Activated CD4-positive, CD25-positive, alpha-beta regulatory T cell treated with anti-CD3 and anti-CD28 coated beads, Interleukin-2, amount 50 U/mL, for 16 hours (primary cell): ENCODE measurements at places on chromosomes 4 and X.

DNA sequence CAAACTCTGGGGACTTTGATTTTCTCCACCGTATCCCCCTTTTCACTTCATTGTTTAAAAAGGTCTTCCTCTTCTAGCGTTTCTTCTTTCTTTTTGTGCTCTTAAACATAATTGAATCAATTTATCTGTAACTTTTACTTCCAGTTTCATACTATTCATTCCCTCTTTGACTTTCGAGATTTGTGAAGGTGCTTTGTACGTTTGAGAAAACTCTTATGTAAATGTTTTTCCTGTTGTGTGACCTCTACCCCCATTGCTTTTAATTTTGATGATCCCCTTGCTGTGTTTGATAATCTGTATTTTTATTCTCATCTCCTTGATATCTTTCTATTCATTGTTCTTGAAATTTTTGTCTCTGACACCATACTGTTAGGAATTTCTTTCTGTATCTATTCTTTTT, 4.8 kb downstream of the USP38 start:
- no peak for DNase-seq

- DNase-seq, result no peak
These were observed 82.0 kb downstream of the PLS3 start for GRCh38 chrX:115642895-115643530.

DNA sequence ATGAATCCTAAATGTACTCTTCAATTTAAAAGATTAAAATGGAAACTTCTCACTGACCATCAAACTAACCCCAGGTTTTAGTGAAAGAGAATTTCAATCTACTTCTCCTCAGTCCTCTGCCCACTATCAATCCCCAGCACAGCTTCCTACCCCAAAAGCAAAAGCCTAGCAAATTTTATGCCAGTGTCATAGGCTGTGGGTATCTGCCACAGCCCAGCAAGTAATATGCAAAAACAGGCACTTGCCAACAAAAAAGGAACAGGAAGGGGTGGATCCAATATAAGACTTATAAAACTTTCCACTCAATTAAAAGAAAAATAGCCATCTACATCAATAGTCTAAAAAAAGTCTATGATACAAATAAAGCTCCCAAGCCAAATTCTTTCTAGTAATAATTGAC, 22.3 kb downstream of the CAMK2D start:
- no peak for DNase-seq

- no peak for DNase-seq
These were observed 470.0 kb upstream of the INTU start for GRCh38 chr4:127162741-127163140.

DNA sequence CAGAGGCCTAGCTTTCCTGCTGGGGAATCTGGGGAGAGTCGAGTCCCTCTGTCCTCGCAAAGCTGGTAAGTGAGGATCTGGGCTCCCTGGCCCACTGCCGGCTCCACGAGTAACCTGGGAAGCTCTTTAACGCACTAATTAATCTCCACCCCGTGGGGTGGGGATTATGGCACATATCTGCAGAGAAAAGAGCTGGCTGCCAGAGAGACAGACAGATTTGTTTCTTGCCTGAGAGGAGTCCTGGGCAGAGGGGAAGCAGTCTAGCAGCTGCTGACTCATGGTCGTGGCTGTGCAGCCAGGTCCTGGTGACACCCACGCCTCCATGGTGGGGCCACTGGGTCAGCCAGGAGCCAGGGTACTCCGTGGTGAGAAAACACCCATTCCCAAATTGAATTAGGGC, 14.0 kb downstream of the SORCS2 start:
- DNase-seq, result no peak

GRCh38 chrX:107484002-107484726, 34.7 kb downstream of the FRMPD3 start:
- DNase-seq, result no peak

DNA sequence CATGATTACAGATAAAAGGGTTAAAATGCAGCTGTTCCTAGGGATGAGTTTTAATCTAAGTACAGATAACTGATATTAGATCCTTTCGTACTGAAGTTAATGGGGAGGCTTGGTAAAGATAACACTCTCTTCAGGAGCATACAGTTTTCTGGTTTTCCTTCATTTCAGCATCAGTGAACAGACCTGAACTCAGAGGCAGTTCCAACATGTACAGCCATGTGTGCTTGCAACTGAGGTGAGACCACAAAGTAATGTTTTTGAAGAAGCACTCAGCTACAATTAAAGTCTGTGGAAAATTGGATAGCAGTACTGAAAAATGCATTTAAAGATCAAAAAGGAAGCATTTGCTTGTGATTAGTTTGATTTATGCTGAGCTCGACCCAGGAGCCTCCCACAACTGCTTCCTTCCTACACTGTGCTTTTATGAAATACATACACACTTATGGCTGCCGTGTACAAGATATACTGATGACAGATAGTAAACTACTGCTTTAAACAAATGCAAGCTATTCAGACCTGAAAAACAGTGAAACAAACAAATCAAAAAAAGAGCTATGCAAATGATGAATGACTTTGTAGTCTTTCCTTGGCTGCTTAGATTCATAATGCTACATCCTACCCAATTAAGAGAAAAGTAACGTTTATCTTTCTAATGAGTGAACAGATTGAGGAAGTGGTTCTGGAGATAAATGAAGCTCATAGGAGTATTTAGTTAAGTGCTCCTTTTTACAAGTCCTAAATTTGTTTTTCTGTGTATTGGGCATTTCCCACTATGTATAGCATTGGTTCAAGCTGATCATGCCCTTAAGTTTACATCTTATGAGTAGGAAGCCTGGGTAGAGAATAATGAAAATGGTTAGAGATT, 68.4 kb downstream of the PDLIM5 start:
- DNase-seq, result no peak

- no peak for DNase-seq
These were observed 6.7 kb upstream of the RUFY3 start for GRCh38 chr4:70715097-70715496.

DNA sequence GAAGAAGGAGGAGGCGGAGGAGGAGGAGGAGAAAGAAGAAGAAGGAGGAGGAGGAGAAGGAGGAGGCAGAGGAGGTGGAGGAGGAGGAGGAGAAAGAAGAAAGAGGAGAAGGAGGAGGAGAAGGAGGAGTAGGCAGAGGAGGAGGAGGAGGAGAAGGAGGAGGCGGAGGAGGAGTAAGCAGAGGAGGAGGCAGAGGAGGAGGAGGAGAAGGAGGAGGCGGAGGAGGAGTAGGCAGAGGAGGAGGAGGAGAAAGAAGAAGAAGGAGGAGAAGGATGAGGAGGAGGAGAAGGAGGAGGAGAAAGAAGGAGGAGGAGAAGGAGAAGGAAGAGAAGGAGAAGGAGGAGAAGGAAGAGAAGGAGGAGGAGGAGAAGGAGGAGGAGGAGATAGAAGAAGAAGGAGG, 19.9 kb downstream of the MRFAP1 start:
- DNase-seq, result no peak

DNA sequence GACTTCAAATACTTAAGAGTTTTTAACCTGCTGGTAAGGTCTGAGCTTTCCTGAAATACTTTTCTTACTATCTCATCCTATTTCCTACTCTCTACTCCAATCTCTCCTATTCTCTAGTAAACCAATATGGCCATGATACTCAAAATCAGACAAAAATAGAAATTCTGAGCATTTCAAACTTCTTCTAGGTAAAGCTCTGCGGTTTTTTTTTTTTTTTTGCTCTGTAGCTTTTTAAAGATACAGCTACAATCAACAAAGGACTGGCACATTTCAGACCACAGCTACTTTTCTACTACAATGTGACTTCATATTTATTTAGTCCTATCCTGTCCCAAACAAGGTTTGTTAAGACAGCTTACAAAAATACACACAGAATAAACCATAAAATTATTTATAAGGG, 31.1 kb downstream of the MAML3 start:
- DNase-seq, result no peak

DNA sequence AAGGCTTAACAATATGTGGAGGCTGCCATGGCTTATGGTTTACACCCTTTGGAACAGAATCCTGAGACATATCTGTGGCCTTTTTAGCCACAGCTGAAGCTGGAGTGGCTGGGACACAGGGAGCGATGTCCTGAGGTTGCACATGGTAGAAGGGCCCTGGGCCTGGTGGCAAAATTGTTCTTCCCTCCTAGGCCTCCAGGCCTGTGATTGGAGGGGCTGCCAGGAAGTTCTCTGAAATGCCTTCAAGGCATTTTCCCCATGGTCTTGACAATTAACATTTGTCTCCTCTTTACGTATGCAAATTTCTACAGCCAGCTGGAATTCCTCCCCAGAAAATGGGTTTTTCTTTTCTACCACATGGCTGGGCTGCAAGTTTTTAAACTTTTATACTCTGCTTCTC, 39.1 kb upstream of the MAGEA8 start:
- DNase-seq, result no peak

DNA sequence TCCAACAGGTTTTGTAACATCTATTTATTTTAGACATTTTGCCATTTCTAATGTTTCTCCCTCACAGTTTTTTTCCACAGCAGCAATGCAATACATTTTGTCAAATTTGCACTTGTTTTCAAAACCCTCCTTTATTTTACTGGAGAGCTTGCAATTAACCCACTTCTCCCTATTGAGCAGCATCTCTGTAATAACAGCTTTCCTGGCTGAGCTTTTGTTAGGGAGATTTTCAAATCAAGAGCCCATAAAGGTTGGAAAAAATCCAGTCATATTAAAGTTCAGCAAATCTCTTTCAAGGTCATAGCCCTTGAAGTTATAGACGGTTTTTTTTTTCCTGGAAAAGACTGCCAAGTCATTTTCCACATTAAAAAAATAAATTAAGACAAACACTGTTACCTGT, 450.6 kb upstream of the TENM3 start:
- DNase-seq, result no peak

- DNase-seq, result no peak
These were observed 43.5 kb upstream of the PDE5A start for GRCh38 chr4:119672086-119672485.

GRCh38 chr4:169690787-169691186, 67.0 kb downstream of the HPF1 start:
- DNase-seq, result no peak

DNA sequence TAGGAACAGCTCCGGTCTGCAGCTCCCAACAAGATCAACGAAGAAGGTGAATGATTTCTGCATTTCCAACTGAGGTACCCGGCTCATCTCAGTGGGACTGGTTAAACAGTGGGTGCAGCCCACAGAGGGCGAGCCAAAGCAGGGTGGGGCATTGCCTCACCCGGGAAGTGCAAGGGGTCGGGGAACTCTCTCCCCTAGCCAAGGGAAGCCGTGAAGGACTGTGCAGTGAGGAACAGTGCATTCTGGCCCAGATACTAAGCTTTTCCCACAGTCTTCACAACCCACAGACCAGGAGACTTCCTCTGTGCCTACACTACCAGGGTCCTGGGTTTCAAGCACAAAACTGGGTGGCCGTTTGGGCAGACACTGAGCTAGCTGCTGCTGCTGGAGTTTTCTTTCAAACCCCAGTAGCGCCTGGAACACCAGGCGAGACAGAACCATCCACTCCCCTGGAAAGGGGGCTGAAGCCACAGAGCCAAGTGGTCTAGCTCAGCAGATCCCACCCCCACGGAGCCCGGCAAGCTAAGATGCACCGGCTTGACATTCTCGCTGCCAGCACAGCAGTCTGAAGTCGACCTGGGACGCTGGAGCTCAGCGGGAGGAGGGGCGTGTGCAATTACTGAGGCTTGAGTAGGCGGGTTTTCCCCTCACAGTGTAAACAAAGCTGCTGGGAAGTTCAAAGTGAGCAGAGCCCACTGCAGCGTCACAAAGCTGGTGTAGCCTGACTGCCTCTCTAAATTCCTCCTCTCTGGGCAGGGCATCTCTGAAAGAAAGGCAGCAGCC, 84.6 kb downstream of the THOC2 start:
- no peak for DNase-seq

DNA sequence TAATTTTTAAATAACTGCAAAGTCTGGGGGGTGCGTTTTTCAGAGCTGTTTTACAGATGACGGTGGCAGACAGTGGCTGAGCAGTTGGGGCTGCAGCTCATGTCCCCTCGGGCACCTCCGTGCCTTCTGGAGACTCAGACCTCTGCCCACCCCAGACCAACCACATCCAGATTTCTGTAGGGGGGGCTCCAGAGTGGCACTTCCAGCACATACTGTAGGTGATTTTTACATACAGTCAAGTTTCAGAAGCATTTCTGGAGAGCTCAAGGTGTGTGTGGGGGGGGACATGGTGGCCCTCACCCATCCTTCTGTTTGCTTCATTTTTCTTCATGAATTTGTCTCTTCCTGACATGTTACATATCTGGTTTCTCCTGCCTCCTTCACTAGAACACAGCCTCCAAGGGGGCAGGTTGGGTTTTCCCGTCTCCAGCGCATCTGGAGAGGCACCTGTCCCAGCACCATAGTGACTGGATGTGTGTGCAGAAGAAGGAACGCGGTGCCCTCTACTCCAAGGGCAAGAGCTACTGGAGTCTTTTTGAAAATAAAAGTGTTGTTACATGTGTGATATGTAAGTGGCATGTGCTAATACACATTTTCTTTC, 37.5 kb downstream of the TMEM271 start:
- no peak for DNase-seq
